Glomerular endothelial cell (primary cell): ENCODE measurements at places on chromosomes 2 and 18. TPM values are rescaled to one million over a fixed set of nuclear protein-coding genes. Genes with fewer than 3 reads are reported as not detected.

The GALR1 gene
- not detected in 2 replicates for total RNA-seq

The RPRM gene
- not detected in 2 replicates for total RNA-seq

The PPP1CB gene
- 88.9 and 101 TPM in 2 replicates for total RNA-seq

The CPO gene
- 0.48 TPM in 1 of 2 replicates, not detected in the other for total RNA-seq

The ST8SIA5 gene
- total RNA-seq = 0.24 and 2.6 TPM in 2 replicates

The KCNJ13 gene
- total RNA-seq = not detected in 2 replicates

The CLHC1 gene
- total RNA-seq = 2.8 and 4.8 TPM in 2 replicates

The EFR3B gene
- 0.92 and 1.5 TPM in 2 replicates for total RNA-seq

The RESP18 gene
- not detected in 2 replicates for total RNA-seq

The KRTCAP3 gene
- total RNA-seq = not detected in 2 replicates

The CHPF gene
- 37.0 and 53.7 TPM in 2 replicates for total RNA-seq

The MAL gene
- 3.1 TPM in 1 of 2 replicates, not detected in the other for total RNA-seq

The C1QL2 gene
- total RNA-seq = not detected in 2 replicates

The MGAT4A gene
- total RNA-seq = 60.4 and 68.4 TPM in 2 replicates

The EFHD1 gene
- 1.6 and 1.9 TPM in 2 replicates for total RNA-seq

The CENPO gene
- total RNA-seq = 14.6 and 15.7 TPM in 2 replicates

The RASGRP3 gene
- 90.3 and 117 TPM in 2 replicates for total RNA-seq

The CTLA4 gene
- total RNA-seq = not detected in 2 replicates

The TTN gene
- 0.41 and 0.53 TPM in 2 replicates for total RNA-seq

The PLGLB1 gene
- 1.3 and 3.8 TPM in 2 replicates for total RNA-seq

The DSG1 gene
- total RNA-seq = 0.15 TPM in 1 of 2 replicates, not detected in the other

The PTCD3 gene
- total RNA-seq = 30.8 and 106 TPM in 2 replicates

The RBM44 gene
- total RNA-seq = 0.05 and 0.18 TPM in 2 replicates

The GALNT3 gene
- 3.2 and 4.0 TPM in 2 replicates for total RNA-seq

The CYTIP gene
- 0.82 and 3.6 TPM in 2 replicates for total RNA-seq

The HOXD3 gene
- total RNA-seq = 5.3 and 7.2 TPM in 2 replicates

The GPR17 gene
- total RNA-seq = not detected in 2 replicates

The LANCL1 gene
- 22.9 and 27.8 TPM in 2 replicates for total RNA-seq

The SULT1C2 gene
- total RNA-seq = not detected in 2 replicates

The FNDC4 gene
- total RNA-seq = 27.5 and 34.3 TPM in 2 replicates

The NT5C1B gene
- total RNA-seq = not detected in 2 replicates

The IL1A gene
- total RNA-seq = 3.9 and 4.5 TPM in 2 replicates

The CNNM4 gene
- total RNA-seq = 3.3 and 4.7 TPM in 2 replicates

The IL1F10 gene
- not detected in 2 replicates for total RNA-seq

The AOX1 gene
- total RNA-seq = 3.8 and 6.3 TPM in 2 replicates

The GLI2 gene
- 1.7 and 3.7 TPM in 2 replicates for total RNA-seq

The MBOAT2 gene
- total RNA-seq = 17.5 and 18.8 TPM in 2 replicates
